ENCODE measurements at places on chromosomes 5 and 9.

DNA sequence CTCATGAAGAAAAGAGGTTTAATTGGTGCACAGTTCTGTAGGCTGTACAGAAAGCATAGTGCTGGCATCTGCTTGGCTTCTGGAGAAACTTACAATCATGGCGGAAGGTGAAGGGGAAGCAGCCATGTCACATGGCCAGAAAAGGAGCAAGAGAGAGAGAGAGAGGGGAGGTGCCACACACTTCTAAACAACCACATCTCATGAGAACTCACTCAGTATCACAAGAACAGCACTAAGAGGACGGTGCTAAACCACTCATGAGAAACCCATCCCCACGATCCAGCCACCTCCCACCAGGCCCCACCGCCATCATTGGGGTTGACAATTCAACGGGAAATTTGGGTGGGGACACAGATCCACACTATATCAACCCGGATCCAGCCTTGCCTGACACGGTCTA lies 28.8 kb upstream of the IER5L start:
- DNase-seq = no peak

GRCh38 chr5:94748212-94748611 lies 129.7 kb downstream of the SLF1 start:
- no peak for DNase-seq

- no peak for DNase-seq
Observed at GRCh38 chr9:130332384-130332926, 66.9 kb downstream of the HMCN2 start.

- DNase-seq = no peak
Observed at GRCh38 chr9:95457769-95458168, 59.0 kb downstream of the PTCH1 start.

GRCh38 chr9:27528076-27528885 lies 1.3 kb downstream of the MOB3B start:
- peak; percentile 13 for DNase-seq

DNA sequence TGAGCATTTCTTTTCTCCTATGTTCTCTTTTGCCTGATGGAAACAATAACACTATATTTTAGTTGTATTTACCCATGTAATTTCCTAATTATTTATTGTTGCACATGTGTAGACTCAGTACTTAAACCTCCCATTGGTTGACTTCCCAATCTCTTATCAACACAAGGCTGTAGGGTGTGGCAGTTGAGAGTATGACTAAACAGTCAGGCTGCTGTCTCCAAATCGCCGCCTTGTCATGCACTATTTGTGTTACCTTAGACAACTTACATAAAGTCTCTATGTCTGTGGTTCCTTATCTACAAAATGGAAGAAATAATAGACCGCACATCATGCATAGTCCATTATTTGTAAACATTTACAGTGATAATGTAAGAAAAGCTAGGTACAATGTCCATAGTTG lies 68.9 kb upstream of the EFNA5 start:
- DNase-seq = no peak

GRCh38 chr5:76177978-76178377 lies 94.8 kb downstream of the SV2C start:
- no peak for DNase-seq

DNA sequence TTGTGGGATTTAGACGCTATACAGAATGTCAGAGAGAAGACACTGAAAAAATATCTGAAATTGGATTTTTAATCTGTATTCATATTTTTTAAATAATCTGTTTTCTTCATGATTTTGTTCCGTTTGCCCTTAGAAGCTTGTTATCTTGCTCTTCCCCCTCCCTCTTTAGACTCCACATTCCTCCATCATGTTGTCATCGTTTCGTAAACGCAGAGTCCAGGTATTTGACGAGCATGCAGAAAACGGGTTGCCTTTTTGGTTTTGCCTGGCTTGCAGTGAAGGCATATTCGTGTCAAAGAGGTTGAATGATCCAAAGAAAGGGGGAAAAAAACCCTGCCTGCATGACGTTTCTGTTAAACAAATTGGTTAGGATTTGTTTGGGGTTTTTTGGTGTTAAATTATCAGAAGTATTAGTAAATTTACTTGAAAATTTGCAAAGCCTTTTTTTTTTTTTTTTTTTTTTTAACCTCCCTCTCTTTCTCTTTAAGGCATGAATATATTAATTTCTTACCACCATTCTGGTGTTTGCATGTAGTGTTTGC lies 2.9 kb downstream of the SPTAN1 start:
- no peak for DNase-seq

DNA sequence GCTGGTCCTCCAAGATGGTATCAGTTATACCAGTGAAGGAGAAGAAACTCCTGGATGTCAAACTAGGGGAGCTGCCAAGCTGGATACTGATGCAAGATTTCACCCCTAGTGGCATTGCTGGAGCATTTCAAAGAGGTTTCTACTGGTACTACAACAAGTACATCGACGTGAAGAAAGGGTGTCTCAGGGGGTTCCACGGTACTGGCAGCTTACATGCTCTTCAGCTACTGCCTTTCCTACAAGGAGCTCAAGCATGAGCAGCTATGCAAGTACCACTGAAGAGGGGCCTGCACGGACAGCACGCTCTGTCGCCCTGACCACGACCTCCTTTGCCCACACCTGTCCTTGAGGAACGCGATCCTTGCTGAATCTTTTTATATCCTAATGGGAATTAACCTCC lies 19.5 kb downstream of the ACTL7B start:
- no peak for DNase-seq

- no peak for DNase-seq
Observed at GRCh38 chr9:129567329-129567728, 53.6 kb downstream of the C9orf50 start.

DNA sequence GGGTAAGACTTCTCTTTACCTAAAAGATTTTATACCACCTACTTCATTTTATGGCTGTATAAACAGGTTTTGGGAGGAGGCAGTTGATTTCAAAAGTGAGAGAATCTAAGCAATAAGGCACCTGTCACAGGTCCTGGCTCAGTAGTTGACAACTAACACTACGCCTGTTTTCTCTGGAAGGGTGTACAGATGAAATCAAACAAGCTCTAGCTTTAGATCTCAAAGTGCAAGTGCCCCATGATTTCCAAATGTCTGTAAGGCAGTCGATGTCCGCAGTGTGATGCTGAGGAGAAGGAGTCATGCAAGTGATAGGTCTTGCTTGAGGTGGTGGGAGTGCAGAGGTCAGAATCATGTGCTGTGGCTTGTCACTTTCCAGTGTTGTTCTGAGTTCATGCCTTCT lies 66.1 kb downstream of the GPR21 start:
- no peak for DNase-seq

DNA sequence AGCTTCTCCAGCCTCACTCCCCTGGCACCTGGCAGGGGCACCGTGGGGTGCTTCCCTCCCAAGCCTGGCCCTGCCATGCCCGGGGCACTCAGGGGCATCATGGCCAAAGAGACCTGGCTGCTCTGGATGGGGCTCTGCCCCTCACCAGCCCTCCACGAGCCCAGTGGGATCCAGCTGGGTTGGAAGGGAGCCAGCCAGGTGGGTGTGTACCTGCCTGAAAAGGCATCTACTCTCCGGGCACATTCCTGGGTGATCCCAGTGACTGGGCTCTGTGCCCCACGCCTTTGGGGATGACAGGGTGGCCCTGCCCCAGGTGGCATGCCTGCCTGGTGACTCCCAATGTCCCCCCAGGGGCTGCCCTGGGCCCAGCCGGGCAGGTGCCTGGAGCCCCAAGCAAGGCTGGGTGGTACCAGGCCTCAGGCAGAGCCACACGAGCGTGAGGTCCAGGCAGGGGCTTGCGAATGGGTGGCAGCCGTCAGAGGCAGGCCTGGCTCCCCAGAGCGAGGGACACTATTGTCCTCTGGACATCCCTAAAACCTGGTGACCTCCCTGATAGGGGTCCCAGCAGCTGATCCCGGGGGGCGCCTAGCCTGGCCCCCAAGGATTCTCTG lies 777 bp downstream of the GPSM1 start:
- DNase-seq = no peak
